ENCODE measurements at places on chromosomes 5 and 9.

- DNase-seq: no peak
Observed at GRCh38 chr5:91850031-91850430, 466.9 kb upstream of the ARRDC3 start.

DNA sequence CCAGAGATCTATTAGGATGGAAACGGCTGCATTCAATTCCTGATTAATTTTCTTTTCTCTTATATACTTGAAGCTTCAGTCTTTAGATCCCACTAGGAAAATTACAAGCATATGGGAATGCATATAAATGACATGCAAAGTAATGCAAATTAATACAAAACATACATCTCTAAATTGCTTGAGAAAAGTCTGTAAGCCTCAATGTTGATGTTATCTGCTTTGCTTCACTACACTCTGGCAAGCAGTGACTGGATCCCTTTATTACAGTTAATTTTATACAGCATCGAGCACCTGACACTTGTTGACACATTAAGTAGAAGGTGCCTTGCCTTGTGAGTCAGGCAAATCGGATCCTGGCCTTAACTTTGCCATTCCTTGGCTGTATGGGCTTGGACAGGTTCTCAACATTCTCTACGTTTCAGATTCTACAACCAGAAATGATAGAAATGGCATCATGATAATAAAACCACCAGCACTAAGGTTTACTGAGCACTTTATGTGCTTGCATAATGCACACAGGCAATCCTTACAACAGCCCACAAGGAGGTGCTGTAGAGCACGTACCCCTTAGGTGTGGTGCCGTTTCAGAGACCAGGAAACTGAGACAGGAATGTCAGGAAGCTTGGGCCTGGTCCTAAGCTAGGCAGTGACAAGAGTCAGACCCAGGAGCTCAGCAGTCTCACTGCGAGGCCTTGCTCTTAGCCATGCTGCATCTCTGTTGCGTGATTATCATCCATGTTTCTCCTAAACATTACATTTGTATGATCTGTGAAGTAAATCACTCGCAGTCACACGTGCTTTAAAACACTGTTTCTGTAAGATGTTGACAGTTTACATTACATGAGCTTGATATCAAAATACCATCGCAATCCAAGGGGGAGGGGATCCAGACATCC lies 2.7 kb downstream of the GCNT4 start:
- peak; percentile 61 for DNase-seq

DNA sequence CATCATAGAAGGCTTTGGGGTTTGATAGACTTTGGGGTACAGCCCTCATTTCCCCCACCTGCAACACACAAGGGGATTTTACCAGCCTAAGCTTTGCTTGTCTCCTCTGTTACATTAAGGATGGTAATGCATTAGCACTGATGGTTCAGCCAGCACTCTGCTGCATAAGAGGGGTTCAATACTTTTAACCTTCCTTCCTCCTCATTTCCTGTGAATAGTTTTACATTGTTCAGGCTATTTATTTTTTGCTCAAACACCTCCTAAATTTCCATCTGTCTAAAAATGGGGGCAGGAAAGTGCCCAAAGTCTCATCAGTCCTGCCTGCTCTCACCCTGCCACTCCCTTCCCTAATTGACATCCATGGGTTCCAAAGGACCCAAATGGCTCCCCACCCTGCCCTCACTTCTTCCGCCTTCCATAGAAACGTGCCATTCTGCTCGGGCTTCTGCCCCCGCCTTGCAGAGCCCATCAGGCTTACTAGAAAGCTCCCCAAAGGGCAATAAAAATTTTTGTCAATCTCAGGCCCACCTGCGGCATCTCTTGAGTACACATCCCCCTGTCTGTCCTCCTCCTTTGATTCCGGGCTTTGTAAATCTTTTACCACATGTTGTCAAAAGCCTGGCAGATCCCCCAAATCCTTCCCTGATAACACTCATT lies 239.5 kb upstream of the SLC24A2 start:
- DNase-seq: no peak

DNA sequence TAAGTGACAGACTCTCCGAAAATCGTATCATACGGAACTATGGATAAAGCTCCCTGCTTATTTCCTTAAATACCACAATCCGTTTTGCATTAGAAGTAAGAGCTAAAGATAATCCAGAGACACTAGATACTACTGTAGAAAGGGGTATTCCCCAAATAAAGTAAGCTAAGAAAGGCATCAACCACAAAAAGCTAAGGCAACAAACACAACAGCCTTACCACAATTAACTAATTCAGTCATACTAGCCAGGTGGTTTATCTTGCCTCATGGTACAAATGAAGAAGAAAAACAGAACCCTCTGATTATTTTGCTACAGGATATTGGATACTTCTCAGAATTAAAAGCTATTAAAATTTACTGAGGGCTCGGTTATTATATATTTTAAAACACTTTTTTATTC lies 14.1 kb downstream of the ERP44 start:
- DNase-seq: no peak

DNA sequence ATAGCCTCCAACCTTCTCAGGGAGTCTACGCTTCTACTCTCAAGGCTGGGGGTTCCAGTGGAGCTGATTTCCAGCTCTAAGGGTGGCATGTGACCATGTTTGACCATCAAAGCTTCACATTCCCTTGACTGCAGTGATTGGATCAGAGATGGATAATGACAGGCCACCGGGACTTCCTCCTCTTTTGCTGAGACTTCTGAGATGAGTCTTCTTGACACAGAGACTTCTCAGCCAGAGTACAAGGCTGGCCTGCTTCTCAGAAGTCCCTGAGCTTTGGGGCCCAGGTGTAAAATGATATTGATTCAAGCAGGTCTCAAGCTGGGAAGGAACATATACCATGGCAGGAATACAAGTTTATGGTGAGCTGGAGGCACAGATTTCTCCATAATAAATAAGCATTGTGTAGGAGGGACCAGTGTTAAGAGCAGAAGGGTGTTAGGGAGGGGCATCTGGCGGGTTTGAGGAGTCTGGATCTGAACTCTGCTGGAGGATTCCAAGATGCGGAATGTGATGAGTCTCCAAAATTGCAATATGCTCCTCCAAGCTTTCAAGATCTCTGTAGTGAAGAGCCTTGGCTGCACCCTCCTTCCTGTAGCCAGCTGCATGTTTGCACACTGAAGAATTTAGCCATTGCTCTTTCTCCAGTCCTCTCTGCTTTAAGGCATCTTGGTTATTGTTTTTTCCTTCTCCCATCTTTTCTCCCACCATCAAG lies 41.7 kb upstream of the HSD17B4 start:
- no peak for DNase-seq

GRCh38 chr5:180090769-180091546 lies 19.4 kb upstream of the RNF130 start:
- no peak for DNase-seq

DNA sequence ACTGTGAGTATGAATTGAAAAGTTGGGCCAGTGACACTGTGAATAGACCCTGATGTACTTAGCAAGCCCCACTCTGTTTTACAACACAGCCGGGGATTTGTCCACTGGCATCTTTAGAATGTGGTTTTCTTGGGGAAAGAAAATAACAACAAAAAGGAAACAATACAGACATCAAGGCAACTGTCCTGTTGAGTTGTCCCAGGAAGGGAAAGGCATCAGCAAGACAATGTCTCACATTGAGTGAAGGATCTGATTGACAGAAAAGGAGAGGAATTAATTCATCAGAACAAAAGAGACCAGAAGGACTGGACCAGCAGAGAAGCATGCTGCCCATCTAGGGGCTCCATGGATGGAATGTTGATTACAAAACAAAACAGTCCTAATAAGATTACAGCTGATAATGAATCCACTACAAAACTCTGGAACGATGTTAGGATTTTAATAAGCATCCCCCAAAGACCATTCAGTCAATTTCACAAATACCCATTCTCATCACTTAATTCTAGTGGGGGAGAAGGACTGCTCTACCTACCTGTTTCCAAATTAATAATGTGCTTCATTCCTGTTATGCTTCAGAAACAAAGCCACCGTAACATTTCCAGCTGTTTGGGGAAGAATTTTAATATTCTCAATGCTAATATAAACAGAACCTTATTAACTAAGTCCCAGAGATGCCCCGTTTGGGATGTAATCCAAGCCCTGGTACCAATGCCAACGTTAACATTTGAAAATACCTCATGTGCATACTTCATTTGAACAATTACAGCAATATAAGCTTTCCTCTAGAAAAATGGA lies 298.0 kb downstream of the SPOCK1 start:
- no peak for DNase-seq

GRCh38 chr9:134007150-134007549 lies 15.0 kb upstream of the VAV2 start:
- no peak for DNase-seq

DNA sequence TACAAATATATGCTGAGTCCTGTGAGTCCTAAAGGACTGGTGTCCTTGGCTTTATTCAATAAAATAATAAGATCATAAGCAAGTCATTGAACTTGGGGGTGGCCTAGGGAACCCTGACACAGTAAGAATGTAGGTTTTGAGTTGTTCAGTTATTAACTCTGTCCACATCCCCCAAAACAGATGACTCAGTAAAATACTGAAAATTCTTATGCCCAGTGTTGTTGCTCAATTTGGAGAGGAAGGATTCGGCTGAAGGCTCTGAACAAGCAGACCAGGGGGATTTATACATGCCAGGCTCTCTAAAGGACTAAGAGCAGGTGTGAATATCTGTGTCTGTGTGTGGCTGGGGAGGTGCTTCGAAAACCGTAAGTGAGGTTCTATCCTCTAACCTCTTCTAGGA lies 173.7 kb downstream of the RMI1 start:
- DNase-seq: no peak

- DNase-seq: no peak
Observed at GRCh38 chr5:90967851-90968250, 409.3 kb downstream of the ADGRV1 start.

DNA sequence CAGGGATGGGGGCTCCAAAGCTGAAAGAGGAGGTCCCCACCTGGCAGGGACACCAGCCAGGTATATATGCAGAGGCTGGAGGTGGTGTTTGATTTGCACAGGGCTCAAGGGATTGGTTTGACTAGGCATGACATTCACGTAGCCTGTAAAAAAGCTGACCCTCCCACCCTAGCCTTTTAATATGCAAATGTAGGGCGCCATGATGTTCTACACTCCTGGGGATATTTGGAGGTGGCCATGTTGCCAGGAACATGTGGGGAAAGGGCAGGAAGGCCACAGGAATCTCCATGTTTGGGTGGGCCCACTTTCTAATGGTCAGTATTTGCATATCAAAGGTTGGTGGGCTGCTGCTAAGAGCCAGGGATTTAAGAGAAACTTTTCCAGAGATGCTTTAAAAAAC lies 12.0 kb upstream of the THG1L start:
- no peak for DNase-seq

GRCh38 chr5:131495536-131496399 lies 139.3 kb downstream of the RAPGEF6 start:
- no peak for DNase-seq

DNA sequence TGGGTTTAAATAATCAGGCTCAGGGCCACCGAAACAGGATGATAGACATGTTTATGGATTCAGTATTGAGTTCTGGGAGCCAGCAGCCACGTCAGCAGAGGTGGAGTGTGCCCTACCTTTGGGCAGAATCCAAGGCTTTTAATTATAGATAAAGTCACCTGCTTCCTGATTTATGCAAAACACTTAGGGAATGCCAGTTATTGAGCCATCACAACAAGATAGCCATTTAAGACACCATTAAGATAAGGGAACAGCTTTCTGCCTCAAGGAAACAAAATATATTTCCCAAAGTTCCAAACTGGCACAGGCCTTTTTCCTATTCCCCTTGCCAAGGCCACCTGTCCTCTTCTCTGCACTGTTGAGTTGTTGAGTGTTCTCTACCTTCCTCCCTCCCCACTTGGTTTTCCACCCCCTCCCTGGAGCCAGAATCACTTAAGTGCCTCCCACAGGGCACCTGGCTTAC lies 2.4 kb downstream of the CCL28 start:
- no peak for DNase-seq

- DNase-seq: no peak
Observed at GRCh38 chr5:170421826-170422225, 32.7 kb upstream of the KCNMB1 start.

- DNase-seq: no peak
Observed at GRCh38 chr5:145680169-145680568, 155.0 kb downstream of the PRELID2 start.

- DNase-seq: no peak
Observed at GRCh38 chr5:100861148-100861547, 41.9 kb downstream of the ST8SIA4 start.
